Adrenal gland (tissue), 19 donors: ENCODE measurements at places on chromosomes 1 and 21. TPM values are rescaled to one million over a fixed set of nuclear protein-coding genes. Genes with fewer than 3 reads are reported as not detected.

DNA sequence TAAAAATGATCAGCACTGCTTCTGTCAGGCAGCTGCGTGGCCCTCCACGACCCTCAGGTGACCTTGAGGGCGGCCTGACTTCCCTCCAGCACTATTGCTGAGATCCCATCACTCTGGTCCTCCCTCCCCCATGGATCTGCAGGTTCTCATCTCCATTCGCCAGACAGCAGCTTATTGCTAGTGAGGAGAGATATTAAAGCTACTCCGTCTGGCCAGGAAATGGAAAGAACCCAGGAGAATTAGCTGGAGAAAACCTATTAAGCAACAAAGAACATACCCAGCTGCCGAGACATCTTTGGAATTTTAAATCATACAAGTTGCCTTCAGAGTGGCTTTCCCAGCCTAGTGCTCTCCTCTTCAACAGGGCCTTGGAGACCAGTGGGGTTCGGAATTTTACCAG is 25.7 kb upstream of the KCNN3 start:
- no peak for DNase-seq
- H3K4me1 ChIP-seq: no peaks in the 10 kb centered on the region
- H3K4me3 ChIP-seq: no peak overlapping the region
- H3K36me3 ChIP-seq: no peaks in the 10 kb centered on the region

DNA sequence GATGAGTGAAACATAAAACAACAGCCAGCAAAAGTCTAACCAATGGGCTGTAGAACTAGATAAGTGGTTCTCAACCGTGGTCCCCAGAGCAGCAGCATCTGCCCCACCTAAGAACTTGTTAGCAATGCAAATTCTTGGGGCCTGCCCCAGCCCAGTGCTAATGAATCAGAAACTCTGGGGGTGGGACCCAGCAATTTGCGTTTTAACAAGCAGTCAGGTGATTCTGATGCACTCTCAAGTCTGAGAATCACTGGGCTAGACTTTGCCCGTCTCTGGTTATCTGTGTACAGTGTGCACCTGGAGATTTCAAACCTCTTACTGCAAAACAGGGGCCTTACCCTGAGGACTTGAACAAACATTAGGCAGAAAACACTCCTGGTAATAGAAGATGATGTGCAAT is 66.5 kb downstream of the PLXNA2 start:
- H3K36me3 ChIP-seq: no peaks in the 10 kb centered on the region
- H3K27me3 ChIP-seq: no peaks in the 10 kb centered on the region
- no peak for DNase-seq
- H3K27ac ChIP-seq: no peak overlapping the region

GRCh38 chr1:182962554-182963115 is 9.7 kb upstream of the SHCBP1L start:
- no peak overlapping the region for H3K4me3 ChIP-seq
- H3K4me1 ChIP-seq: no peaks in the 10 kb centered on the region
- DNase-seq: peak; percentile 83
- no peak overlapping the region for H3K27ac ChIP-seq
- no peaks in the 10 kb centered on the region for H3K27me3 ChIP-seq
- H3K36me3 ChIP-seq: no peaks in the 10 kb centered on the region

GRCh38 chr1:41239988-41240610 is 2.0 kb downstream of the SCMH1 start:
- peak overlapping the region; percentile 98 for H3K27ac ChIP-seq
- no peaks in the 10 kb centered on the region for H3K27me3 ChIP-seq
- no peak for DNase-seq
- H3K36me3 ChIP-seq: no peaks in the 10 kb centered on the region
- H3K4me1 ChIP-seq: peaks cover 17% of the 10 kb centered on the region

- no peaks in the 10 kb centered on the region for H3K4me1 ChIP-seq
- DNase-seq: no peak
- no peak overlapping the region for H3K27ac ChIP-seq
- no peaks in the 10 kb centered on the region for H3K36me3 ChIP-seq
Measured at GRCh38 chr1:164361927-164362326, 197.1 kb upstream of the PBX1 start.

DNA sequence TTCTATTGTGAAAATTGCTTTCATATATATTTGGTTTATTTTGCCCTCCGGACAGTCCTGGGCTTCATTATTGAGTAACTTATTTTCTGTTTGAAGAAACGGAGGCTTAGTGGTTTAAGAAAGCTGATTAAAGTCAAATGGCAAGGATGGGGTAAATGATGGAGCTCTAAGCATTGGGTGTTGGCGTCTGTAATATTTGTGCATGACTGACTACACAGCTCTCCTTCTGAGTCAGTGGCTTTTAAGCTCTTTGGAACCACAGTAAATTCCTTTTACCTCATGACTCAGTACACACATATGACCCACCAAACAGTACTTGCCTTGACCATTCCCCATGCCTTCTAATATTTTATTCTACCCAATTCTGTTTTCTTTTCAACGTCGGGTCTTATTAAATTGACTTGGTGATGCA is 21.0 kb downstream of the B3GALT5 start:
- H3K4me3 ChIP-seq: no peak overlapping the region
- H3K27ac ChIP-seq: no peak overlapping the region
- H3K27me3 ChIP-seq: peaks cover 5% of the 10 kb centered on the region
- H3K4me1 ChIP-seq: no peaks in the 10 kb centered on the region
- no peak for DNase-seq
- H3K36me3 ChIP-seq: no peaks in the 10 kb centered on the region

- H3K27me3 ChIP-seq: no peaks in the 10 kb centered on the region
- DNase-seq: no peak
- H3K4me1 ChIP-seq: no peaks in the 10 kb centered on the region
- H3K27ac ChIP-seq: no peak overlapping the region
Measured at GRCh38 chr1:119226913-119227312, 86.5 kb upstream of the WARS2 start.

DNA sequence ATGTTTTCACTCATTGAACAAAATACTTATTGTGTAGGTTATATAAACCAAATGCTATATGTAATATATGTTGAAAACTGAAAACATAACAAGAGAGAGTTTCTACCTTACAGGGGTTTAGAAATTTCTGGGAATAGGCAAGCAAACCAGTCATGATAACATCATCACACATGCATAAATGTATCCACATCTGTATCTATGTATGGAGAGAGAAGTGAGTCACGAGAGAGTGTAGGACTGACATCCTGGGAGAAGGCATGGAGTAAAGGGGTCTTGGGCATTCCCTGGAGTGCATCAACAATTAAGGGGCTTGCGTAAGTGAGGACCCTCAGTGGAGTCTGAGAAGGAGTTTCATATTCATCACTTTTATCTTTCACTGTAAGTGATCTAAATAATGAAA is 65.5 kb downstream of the PCNX2 start:
- DNase-seq: no peak
- H3K4me1 ChIP-seq: no peaks in the 10 kb centered on the region
- no peaks in the 10 kb centered on the region for H3K27me3 ChIP-seq
- H3K36me3 ChIP-seq: no peaks in the 10 kb centered on the region
- no peak overlapping the region for H3K4me3 ChIP-seq

DNA sequence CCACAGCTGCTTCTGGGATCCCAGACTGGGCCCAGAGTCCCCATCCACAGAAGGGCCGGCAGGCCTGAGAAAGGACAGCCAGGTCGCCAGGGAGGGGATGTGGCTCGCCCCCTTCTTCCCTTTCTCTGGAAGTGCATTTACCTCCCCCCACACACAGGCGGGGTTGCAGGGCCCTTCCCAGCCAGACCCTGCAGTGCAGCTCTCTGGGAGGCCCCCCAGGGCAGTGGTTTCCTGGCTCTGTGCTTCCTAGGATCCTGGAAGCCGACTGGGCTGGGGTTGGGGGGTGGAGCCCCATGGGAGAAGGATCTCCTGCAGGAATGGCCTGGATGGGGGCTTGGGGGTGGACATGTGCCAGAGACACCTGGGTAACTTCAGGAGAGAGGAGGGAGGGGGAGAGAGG is 4.2 kb upstream of the COL6A1 start:
- no peaks in the 10 kb centered on the region for H3K36me3 ChIP-seq
- H3K4me3 ChIP-seq: no peak overlapping the region
- no peaks in the 10 kb centered on the region for H3K27me3 ChIP-seq
- peak overlapping the region; percentile 29 for H3K27ac ChIP-seq
- peak; percentile 22 for DNase-seq

DNA sequence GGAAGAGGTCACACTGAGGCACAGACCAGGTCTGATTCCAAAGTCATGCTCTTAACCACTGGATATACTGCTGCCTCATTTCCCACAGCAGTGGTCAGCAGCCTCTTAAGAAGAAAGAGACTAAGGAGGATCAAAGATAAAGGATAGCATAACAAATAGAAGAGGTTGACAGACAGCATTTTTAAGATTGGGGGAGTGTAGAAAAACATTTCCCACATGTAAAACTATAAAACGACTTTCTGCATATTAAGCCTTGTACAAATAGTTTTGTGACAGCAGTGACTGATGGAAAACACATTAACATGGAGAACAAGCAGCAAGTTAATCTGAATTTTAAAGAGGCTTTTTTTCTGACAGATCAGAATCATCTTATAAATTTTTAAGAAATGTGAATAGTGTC is 92.0 kb downstream of the SELENOF start:
- H3K4me3 ChIP-seq: no peak overlapping the region
- no peaks in the 10 kb centered on the region for H3K4me1 ChIP-seq
- H3K27ac ChIP-seq: no peak overlapping the region
- no peaks in the 10 kb centered on the region for H3K36me3 ChIP-seq
- no peaks in the 10 kb centered on the region for H3K27me3 ChIP-seq
- no peak for DNase-seq

GRCh38 chr1:119631433-119632102 is 16.5 kb downstream of the ZNF697 start:
- H3K27me3 ChIP-seq: no peaks in the 10 kb centered on the region
- peak overlapping the region; percentile 10 for H3K27ac ChIP-seq
- no peak overlapping the region for H3K4me3 ChIP-seq

GRCh38 chr1:6489799-6490180 is 1.7 kb downstream of the PLEKHG5 start:
- H3K36me3 ChIP-seq: no peaks in the 10 kb centered on the region
- peaks cover 48% of the 10 kb centered on the region for H3K4me1 ChIP-seq
- H3K4me3 ChIP-seq: no peak overlapping the region
- H3K27ac ChIP-seq: no peak overlapping the region

DNA sequence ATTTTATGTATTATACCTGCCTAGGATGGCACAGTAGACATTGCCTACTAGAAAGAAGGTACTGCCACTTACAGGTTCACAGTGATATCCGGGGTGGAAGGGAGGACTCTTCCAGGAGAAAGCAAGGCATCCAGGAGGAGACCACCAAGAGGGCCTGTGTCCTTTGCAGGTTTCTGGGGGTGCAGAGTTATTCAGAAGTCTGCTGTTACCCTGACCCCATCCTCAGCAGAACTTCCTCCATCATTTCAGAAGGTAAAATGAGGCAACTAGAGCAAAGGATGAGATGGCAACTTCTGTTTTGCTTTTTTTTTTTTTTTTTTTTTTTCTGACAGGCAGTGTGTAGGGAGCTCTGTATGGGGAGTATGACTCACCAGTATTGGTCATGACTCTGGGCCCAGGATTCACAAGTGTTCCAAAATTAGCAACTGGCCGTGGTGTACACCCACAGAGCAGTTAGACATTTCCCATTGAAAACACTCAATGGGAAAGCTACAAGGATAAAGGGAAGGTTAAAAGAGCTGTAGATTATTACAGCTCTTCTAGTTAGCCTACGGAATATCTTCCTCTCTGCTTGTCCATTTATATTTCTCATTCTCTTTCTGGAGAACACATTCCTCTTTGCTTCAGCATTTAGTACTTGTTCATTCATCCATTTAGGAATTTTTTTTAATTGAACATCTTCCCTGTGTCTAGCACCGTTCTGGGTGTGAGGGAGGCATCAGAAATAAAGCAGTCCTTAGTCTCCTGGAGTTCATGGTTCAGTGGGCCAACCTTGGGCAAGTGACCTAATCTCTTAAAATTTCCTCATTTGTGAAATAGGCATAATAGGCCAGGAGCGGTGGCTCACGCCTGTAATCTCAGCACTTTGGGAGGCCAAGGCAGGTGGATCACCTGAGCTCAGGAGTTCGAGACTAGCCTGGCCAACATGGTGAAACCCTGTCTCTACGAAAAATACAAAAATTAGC is 50.5 kb upstream of the PPP2R5A start:
- H3K4me1 ChIP-seq: peaks cover 5% of the 10 kb centered on the region
- no peaks in the 10 kb centered on the region for H3K36me3 ChIP-seq
- no peaks in the 10 kb centered on the region for H3K27me3 ChIP-seq
- no peak overlapping the region for H3K27ac ChIP-seq

- H3K27ac ChIP-seq: no peak overlapping the region
- no peaks in the 10 kb centered on the region for H3K4me1 ChIP-seq
- no peaks in the 10 kb centered on the region for H3K36me3 ChIP-seq
- no peaks in the 10 kb centered on the region for H3K27me3 ChIP-seq
Measured at GRCh38 chr1:106754957-106755356, 301.5 kb upstream of the PRMT6 start.

DNA sequence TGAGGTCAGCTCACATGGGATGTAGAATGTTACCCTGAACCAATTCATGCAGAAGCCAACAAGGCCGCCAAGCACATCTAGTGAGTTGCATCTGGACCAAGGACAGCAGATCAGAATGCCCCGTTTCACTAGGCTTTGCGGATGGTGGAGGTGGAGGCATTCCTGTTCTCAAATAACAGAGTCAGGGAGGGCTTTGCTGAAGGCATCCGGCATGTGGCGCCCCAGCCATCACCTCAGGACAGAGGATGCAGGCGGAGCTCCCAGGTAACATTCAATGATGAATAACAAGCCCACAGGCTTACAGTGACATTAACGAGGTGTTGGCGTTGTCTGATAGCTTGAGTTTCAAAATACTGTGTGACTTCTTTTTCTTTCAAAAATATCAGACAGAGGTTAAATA is 476.2 kb downstream of the CAMTA1 start:
- no peaks in the 10 kb centered on the region for H3K27me3 ChIP-seq
- DNase-seq: peak; percentile 41
- H3K4me1 ChIP-seq: no peaks in the 10 kb centered on the region
- H3K27ac ChIP-seq: no peak overlapping the region

GRCh38 chr21:42475526-42476387 is 20.3 kb downstream of the RSPH1 start:
- H3K36me3 ChIP-seq: no peaks in the 10 kb centered on the region
- no peak overlapping the region for H3K4me3 ChIP-seq
- no peak overlapping the region for H3K27ac ChIP-seq
- peak; percentile 29 for DNase-seq
- no peaks in the 10 kb centered on the region for H3K4me1 ChIP-seq
- H3K27me3 ChIP-seq: no peaks in the 10 kb centered on the region

Gene C1QB
- 748 TPM for total RNA-seq

Gene ANKRD34A
- 1.7 TPM for total RNA-seq

Gene GJA8
- not detected for total RNA-seq

Gene CRP
- 0.52 TPM for total RNA-seq

Gene TTC22
- 2.3 TPM for total RNA-seq

Gene TMEM52
- total RNA-seq: 7.0 TPM

Gene NBPF4
- not detected for total RNA-seq

Gene ZFP69B
- 2.4 TPM for total RNA-seq
